ENCODE measurements at places on chromosomes 4 and X.

GRCh38 chr4:56298236-56298635 is 89.1 kb downstream of the AASDH start:
- no peak for DNase-seq

DNA sequence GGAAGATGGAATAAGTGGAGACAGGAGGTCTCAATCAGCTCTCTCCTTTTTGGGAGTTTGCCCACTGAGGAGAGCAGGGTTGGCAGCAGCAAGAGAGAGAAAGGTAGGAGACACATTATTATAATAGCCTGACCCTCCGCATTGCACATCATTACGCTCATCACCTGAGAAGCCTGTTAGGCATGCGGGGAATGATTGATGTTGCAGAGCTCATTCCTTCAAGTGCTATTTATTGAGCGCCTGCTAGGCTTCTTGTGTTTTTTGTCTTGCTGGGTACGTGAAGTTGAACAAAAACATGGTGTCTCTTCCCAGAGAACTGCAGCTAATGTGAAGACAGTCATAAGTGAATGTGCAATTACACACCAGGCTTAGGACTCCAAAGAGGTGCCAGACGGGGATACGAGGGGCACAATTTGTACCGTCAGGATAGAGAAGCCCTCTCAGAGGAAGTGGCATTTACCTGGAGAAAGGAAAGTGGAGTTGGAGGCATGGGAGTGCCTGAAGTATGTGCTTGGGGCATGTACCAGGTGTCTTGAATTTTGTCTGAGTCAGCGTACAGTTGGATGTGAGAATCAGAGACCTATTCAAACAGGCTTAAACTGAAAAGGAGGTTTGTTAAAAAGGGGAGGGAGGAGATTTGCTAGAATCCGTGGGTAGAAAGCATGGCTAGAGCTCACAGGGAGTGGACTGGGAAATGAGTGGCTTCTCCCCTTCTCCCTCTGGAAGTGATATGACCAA is 90.2 kb upstream of the SOD3 start:
- DNase-seq, result no peak

GRCh38 chr4:142278663-142279062 is 567.4 kb downstream of the INPP4B start:
- DNase-seq, result no peak

- DNase-seq, result no peak
Observed at GRCh38 chrX:82711457-82711856, 796.6 kb upstream of the POU3F4 start.

GRCh38 chr4:83011689-83012199 is 1.1 kb upstream of the LIN54 start:
- no peak for DNase-seq

DNA sequence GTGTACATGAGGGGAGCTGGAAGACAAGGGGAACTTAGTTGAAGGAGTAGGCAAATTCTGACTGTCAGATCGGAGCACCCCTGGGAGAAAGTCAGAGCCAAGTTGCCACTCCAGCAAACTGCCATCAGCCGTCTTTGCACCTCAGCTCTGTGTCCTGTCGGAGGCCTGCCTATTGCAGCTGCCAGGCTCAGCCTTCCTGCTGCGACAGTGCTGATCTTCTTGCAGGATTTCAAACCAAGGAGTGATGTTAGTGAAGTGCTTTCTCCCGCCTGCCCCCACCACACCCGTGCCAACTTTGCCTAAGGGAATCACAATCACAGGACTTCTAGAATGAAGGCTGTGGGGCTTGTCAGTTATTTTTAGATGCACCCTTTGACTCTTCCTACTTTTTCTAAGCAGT is 185.3 kb downstream of the KIT start:
- no peak for DNase-seq

- no peak for DNase-seq
Observed at GRCh38 chr4:15665753-15666365, 10.7 kb upstream of the FBXL5 start.

DNA sequence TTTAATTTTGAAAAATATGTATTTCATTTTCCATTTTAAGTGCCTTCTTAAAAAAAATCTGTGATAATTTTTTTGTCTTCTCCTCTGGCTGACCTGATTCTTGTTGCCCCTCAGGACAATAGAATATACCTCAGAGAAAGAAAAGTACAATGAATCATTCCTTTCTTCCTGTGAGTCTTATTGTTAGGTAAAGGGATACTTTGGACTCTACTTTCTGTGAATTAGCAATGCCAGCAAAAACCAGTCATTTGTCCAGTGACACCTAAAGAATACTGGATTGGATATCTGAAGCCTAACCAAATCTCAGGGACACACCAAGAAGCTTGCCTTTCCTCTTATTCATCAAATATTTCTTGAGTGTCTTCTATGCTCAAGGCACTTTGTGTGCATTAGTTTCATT is 102.1 kb downstream of the AREG start:
- DNase-seq, result no peak

Measured in effector CD4-positive, alpha-beta T cell (primary cell).